ENCODE measurements at places on chromosomes 3 and 15.

GRCh38 chr3:53161450-53161819 is 426 bp downstream of the PRKCD start:
- no peak for DNase-seq

- DNase-seq, result no peak
Measured at GRCh38 chr3:12393894-12394293, 90.4 kb upstream of the TSEN2 start.

GRCh38 chr3:59235634-59236012 is 185.8 kb upstream of the CFAP20DC start:
- DNase-seq, result no peak

GRCh38 chr3:17745301-17745700 is 2.9 kb upstream of the TBC1D5 start:
- no peak for DNase-seq

DNA sequence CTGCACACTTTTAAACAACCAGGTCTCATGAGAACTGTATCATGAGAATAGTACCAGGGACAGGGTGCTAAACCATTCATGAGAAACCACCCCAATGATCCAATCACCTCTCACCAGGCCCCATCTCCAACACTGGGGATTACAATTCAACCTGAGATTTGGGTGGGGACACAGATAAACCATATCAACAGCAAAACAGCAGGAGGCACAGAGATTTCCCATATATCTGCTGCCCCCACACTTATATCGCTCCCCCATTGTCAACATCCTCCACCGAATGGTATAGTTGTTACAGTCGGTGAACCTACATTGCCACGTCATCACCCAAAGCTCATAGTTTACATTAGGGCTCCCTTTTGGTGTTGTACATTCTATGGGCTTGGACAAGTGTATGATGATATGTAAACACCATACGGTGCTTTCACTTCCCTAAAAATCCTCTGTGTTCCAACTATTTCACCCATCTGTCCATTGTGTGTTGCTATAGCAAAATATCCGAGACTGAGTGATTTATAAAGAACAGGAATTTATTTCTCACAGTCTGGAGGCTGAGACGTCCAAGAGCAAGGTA is 224.8 kb downstream of the FAM43A start:
- DNase-seq, result no peak

- DNase-seq, result no peak
Measured at GRCh38 chr3:179731544-179731943, 78.7 kb downstream of the USP13 start.

- DNase-seq, result no peak
Measured at GRCh38 chr3:33855884-33856546, 57.6 kb downstream of the PDCD6IP start.

All from mucosa of gallbladder (tissue), 1 donor.